ENCODE measurements at places on chromosomes 2 and 18.

- DNase-seq: no peak
These were observed 1396.9 kb upstream of the NXPH2 start for GRCh38 chr2:140177086-140177485.

DNA sequence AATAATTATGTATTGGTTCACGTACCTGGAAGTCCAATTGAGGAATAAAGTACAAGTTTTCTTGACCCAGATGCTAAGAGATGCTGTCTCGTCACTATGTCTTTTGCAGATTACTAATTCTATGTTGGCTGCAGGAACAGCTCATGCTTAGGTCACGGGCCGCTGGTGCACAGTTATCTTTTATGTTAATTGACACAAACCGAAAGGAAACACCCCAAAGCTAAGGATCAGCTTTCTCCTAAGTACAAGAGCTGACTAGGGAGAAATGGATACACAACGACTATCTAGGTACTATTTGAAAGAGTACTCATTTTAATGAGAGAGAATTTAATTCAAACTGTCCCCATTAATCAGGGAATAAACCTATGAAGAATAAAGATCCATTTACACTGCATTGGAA, 217.7 kb upstream of the SLC35G4 start:
- no peak for DNase-seq

GRCh38 chr2:114550895-114551793, 108.7 kb downstream of the DPP10 start:
- DNase-seq: no peak

DNA sequence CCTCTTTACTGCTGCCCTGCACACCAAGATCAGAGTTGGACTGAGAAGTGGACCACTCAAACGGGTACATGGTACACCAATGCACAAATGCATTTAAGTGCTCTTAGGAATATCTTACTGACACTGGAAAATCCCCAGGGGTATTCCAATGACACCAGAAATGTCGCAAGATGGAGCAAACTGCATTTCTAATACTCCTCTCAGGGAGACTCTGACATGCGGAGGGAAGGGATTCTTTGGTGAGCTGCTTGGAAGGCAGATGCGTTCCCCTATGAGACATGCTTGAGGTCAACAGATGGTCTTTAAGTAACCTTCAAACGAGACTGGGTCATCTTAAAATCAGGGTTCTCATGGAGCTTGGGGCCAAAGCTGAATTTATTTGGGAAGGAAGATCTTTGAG, 521.8 kb upstream of the TCF4 start:
- no peak for DNase-seq

GRCh38 chr2:60984720-60985119, 32.8 kb upstream of the PEX13 start:
- DNase-seq: no peak

DNA sequence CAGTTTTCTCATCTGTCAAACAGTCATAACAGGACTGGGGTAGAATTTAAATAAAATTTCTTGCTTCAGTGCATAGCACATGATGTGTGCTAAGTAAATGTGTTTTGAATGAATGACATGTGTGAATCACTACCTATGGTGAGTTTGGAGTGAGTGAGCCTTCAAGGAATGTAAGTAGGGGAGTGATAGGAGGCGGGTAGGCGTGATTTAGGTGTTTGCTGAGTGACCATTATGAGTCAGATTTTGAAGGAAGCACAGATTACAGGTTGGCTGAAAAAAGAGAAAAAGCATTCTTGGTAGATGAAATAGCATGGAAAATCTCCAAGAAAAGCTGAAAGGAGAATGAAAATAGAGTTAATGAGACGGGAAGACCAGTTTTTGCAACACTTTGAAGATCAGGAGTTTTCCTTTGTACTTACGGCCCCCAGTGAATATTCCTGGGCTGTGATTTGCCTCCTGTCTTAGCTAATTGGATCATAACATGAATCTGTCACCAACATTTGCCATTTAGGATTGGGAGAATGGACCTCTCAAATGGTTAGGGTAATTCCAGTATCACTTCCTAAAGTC, 136.9 kb upstream of the GATA6 start:
- no peak for DNase-seq

- no peak for DNase-seq
These were observed 115.7 kb downstream of the MYCN start for GRCh38 chr2:16055848-16056580.

DNA sequence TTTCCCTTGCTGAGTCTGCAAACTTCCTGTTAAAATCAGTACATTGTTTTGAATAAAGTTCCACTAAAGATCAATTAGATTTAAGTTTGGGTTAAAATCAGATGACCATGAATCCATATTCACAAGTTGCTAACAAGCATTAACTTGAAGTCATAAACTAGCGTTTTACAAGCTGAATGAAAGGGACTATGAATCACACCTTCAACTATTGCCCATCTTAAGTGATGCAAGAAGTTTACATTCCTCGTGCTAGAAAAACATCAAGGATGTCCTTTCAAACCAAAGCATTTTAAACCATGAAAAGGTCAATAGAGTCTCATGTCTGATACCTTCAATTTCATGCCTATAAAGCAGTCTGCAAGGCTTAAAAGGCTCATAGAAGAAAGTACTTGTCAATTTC, 257.2 kb upstream of the SYT4 start:
- no peak for DNase-seq

DNA sequence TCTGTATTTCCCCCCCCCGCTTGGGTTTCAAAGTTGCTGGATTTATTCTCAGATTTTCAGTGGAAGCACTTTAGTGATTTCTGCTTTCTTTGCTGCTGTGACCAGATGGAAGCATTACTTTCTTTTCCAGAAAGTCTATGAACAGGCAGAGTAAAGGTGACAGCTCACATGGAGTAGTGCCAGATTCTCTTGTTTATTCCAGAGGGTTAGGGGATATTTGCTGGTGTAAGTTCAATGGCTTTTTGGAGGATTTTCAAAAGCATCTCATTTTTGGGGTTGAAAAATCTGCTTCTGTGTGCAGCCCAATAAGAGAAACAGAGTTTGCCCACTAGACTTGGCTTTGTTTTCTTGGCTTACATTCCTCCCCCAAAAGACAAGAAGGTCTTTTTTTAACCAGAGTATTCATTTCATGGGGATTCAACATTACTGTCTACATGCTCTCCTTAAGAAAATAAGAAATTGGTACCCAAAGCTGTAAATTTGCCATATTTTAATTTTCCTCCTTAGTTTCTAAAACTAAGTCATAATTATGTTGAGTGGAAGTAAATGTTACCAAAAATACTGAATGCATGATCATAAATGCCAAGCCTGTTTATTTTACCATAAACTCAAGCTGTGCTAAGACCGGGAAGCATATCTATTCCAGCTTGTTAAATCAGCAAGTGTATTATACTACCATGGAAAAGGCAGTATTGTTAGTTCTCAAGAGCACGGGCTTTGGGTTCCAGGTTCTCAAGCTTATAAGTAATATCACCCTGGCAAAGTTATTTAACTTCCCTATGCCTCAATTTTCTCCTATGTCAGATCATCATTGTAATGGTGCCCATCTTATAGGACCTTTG, 557.2 kb downstream of the CPS1 start:
- DNase-seq: no peak

GRCh38 chr18:25287106-25287505, 64.9 kb downstream of the ZNF521 start:
- DNase-seq: no peak

DNA sequence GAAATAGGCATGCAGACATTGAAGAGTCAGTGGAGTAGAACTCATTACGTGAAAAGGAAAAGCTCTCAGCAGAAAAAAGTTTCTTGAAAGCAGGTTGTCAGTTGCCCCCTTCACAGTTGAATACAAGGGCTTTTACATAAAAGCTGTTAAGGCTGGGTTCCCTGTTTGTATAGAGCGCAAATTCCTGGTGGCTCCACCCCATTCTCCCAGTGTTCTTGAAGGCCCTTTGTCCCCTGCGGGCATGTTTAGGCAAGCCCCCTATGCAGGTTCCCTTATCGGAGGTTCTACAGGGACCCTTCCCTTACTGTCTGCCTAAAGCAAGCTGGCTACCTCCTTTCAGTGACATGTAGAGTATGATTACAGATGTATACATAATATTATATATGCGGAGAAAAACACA, 497.2 kb upstream of the SYT4 start:
- DNase-seq: no peak

GRCh38 chr2:121567957-121568409, 37.3 kb downstream of the RNU4ATAC start:
- DNase-seq: no peak

DNA sequence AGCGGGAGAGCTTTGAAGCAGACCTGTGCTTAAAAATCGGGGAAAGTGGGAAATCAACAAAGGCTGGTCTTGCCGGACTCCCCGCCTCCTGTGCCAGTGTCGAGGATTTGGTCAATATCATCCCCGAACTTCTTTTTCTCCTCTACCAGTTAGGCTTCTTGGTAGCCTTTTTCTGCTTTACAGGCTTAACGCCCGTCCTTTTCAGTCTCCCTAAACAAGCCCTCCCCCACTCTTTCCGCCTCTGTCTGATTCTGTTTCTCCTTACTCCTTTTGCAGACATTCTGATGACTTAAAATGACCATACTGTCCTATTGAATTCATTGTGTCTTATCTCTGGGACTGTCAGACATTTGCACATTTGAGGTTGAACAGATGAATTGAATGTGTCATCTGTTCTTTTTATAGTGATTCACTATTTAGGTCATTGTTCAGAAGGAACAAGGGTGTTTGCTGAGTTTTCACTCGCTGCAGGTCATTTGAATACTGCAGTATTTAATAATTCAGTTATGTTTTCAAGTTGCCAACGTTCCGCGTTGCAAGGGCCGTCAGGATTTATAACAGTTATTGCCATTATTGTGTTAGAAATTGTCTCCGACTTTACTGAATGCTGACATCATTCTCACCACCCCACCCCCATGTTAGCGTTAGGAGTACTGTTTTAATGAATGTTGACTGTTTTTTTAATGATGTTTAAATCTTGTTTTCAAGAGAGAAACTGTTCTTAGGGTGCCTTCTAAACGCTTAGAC, 1.1 kb downstream of the ITGAV start:
- no peak for DNase-seq

DNA sequence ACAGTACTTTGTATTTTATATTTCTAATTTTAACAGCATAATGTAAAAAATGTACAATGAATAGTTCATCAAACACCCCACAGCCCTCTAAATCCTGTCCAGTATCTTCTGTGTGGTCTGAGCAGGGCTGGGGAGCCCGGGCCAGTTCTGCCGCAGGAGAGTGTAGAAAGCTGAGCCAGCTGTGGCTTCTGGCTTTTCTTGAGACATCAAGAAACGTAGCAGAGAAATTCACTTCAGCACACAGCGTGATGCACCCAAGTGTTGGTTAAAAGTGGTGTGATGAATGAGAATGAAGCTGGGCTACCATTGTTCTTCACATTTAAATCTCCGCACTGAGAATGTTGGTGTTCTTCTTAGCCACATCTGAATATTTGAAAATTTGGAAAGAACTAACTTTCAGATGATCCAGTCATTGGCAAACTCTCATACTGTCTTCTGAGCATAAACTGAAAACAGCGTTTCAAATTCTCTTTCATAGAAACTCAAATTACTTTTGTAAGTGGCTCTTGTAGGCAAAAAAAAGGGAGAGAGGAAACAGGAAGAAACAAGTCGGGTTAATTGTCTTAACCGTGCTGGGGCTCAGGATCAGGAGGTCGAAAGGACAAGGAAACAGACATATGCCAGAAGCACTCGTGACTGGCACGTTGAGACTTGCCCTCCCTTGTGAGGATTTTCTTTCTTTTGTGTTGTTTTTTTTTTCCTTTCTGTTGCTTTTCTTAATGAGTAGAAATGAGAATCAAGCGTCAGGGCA, 23.4 kb upstream of the TMEM87B start:
- no peak for DNase-seq

- no peak for DNase-seq
These were observed 44.9 kb downstream of the RBBP8 start for GRCh38 chr18:22977847-22978701.

- no peak for DNase-seq
These were observed 10.0 kb downstream of the TTL start for GRCh38 chr2:112491946-112492345.

DNA sequence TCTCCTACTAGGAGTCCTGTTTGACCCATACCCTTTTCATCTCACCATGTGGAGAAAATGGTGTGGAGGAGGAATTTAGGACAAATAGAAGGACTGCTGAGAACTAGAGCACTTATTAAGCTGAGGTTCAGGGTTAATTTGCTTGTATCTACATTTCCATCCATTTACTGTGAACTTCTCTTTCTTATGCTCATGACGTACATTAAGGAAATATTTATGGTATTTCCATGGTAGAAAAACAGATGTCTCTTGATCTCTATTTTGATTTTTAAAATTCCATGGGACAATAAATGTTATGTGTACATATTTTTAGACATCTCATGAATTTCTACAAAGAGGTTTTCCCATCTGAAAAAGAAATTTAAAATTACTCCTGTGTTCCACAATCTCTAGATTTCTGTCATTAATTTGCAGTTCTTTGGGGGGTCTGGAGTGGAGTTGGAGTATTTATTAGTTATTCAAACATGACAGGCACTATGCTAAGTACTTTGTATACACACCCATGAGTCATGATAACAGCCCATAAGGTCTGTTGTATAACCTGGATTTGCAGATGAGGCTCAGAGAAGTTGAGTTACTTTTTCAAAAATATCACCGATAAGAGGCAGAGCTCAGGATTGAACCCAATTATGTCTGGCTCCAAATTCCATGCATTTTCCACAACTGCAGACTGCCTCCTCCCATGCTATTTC, 112.6 kb downstream of the COPS8 start:
- DNase-seq: no peak

DNA sequence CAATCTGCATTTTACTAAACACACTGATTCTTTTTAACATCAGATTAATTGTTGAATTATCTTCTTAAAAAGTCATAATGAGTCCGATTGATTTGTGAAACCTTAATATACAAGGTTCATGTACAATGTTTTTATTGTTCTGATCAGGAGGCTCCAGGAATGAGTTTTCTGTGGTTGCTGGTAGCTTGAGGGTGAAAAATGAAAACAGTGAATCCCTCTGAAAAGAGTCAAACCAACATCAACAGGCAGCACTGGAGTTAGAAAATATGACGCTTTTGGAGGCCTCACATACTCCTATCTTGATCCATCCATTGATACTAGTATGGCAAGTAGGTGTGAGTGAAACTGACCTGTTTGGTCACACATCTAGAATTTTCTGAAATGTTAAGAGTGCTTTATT, 216.3 kb upstream of the ETAA1 start:
- no peak for DNase-seq

GRCh38 chr18:78678318-78678695, 301.3 kb upstream of the SALL3 start:
- DNase-seq: no peak

DNA sequence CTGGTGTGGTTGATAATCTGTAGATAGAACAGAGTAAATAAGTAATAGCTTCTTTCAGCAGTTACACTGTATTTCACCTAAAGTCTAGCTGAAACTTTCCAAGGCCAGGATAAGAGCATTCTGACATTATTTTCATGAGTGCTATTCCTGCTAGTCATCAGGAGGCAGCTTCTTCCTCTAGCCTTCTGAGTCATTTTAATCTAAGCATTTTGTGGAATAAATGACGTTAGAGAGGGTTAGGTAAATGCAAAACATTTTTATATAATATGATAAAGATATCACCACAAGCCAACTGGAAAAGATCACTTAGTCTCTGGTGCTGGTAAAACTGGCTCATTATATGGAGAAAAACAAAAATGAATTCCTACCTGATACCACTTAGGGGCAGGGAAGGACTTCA, 138.5 kb downstream of the MEP1B start:
- DNase-seq: no peak

GRCh38 chr2:48906633-48907032, 151.1 kb upstream of the LHCGR start:
- DNase-seq: no peak

- DNase-seq: no peak
These were observed 478.2 kb downstream of the ARHGAP15 start for GRCh38 chr2:143607231-143608062.

All from esophagus squamous epithelium (tissue), 5 donors.